ENCODE measurements at places on chromosomes 13 and 19. TPM values are rescaled to one million over a fixed set of nuclear protein-coding genes. Genes with fewer than 3 reads are reported as not detected.

DNA sequence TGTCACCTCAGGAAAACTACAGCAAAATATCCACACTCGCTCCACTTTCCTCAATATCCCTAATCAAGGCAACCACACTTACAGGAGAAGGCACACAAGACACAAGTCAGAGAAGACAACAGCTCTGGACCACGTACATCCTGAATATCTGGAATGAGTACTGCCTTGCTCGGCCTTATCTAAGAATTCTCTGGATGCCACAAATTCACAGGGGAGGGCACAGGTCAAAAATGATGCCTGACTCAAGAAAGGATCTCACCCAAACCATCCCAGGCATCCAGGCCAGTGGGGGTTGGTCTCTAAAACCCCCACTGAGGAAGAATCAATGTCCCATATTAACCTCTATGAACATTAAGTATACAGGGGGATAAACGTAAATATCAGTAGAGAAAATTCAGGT is 29.9 kb downstream of the ATP7B start:
- no peak for DNase-seq

DNA sequence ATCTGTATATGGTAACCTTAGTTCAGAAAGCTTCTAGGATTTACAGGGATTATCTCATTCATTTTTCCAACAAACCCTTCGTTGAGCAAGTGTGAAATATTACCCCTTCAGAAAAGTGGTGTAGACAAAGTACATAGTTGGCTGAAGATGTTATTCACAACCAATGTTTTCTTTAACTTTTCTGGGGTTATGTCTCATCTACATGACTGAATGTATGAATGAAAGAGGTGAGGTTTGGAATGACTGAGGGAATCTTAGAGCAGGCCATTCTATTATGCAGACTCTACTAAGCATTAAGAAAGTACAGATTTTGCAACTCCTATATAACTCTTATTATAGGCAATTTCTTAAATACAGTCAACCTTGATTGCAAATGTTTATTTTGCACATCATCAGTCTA is 167.2 kb downstream of the NDFIP2 start:
- DNase-seq, result no peak

Gene IGSF23
- not detected for total RNA-seq

DNA sequence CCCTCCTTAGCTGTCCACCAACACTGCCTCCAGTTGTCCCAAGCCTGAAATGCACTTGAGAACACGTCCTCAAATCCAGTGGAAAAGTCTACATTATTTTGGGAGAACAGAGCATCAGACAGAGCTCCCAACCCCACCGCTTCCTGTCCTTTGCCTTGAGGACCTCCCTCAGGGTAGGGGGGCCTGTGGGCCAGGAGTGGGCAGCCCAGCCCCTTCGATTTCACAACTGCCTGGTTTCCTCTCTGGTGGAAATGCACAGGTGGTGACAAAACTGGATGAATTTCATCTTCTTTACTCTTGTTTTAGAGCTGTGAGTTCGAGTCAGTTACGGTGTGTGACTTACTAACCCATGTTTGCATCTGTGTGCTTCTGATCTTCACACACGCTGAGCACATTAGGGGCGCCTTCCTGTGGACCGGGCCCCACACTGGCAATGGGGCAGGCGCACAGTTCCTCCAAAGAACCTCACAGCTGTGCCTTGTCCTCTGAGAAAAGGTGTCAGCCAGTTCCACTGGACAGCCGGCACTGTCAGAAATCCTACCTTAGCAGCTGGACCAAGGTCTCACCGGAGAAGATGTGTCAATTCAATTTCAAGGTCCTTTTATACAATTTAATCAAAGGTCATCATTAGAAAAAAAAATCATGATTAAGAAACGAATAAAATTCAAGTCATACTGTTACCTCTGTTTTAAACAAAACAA is 80.2 kb downstream of the IRS2 start:
- no peak for DNase-seq

DNA sequence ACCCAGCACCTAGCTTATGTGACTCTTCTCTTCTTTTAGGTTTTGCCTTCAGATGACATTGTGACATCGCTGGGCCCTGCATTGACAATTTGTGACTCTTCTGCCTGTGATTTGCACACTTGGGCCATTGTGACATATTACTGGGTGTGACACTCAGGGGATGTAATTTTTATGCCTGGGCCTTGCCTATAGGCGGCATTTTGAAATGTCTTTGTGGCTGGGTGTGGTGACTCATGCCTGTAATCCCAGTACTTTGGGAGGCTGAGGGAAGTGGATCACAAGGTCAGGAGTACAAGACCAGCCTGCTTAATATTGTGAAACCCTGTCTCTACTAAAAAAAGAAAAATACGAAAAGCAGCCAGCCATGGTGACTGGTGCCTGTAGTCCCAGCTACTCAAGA is 28.4 kb upstream of the ZNF681 start:
- peak; percentile 65 for DNase-seq

Gene ZNF682
- total RNA-seq, result 3.6 TPM
